ENCODE measurements at places on chromosomes 1 and 21. TPM values are rescaled to one million over a fixed set of nuclear protein-coding genes. Genes with fewer than 3 reads are reported as not detected.

- peak; percentile 3 for DNase-seq
These were observed 180.1 kb upstream of the USP25 start for GRCh38 chr21:15549671-15550070.

DNA sequence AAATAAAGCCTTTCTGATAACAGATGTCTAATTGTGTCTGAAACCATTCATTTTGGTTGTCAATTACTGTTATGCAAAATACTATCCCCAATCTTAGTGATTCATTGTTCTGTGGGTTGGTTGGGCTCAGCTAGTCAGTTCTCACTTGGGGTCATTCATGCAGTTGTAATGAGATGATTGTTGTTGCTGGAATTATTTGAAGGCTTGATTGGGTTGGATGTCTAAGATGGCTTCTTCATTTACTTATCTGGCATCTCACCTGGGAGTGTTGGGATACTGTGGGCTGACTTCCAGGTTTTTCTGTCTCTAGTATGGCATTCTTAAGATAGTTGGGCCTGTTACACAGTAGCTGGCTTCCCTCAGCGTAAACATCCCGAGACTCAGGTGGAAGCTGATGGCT lies 217.8 kb upstream of the B3GALT2 start:
- peak; percentile 31 for DNase-seq

DNA sequence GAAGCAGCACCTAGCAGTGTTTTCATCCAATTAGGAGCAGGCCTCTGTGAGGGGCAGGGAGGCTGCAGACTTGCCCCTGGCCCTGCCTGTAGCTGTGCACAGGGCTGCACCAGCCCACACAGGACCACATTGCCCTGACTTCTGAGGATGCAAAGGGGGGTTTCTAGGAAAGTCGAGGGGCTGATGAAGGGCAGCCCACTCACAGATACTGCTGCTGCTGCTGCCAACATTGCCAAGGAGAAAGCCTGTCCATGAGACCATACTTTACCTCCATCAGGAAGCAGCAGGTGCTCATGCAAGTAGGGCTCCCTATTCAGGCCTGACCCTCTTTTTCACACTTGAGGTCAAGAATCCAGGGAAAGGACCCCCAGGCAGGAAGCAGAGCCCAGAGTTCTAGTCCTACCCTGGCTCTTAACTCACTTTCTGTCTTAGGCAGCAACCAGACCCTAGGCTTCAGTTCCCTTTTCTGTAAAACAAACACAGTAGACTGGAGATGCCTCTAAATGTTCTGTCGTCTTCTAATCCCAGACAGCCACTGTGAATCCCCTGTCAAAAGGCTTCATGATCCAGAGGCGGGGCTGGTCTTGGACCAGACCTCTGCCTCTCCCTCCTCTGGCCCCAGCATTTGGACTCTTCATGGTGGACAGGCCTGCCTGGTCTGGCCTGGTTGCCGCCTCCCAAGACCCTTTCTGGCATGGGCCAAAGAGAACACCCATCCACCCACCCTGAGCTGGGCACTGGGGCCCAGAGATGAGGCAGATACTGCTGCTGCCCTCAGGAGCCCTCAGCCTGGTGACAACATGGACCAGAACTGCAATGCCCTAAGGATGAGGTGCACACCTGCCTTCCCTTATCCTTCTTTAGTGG lies 120.2 kb downstream of the GLIS1 start:
- no peak for DNase-seq

DNA sequence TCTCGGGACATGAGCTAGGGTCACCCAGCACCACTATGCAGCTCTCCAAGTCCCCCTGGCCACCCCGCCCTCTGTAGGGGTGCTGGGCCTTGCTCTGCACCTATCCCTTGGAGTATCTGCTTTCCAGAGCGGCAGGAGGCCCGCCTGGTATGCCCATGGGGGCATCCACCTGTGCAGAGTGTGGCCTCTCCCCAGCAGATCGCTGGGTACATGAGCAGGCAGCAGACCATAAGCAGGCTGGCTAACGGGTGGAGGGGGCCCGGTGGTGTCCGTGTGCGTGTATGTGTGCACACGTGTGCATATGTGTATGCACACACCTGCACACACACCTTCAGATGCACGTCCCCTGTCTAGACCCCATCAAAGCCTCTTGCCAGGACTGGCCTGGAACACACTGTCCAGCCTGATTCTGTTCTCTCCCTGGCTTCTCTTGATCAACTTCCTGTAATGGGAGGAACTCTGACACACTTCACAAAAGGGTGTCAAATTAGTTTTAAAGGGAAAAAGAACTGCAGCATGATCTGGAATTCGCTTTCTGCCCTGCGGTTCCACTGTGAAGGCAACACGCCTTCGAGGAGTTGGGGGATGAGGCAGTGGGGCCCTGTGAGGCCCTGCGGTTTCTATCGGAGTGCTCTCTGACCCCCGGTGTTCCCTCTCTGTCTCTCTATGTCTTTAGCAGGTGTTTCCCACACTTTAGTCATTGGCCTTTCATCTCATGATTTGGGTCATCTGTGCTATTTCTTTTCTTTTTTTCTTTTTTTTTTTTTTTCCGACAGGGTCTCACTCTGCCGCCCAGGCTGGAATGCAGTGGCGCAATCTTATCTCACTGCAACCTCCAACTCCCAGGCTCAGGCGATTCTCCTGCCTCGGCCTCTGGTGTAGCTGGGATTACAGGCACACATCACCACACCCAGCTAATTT lies 17.2 kb upstream of the NPHP4 start:
- no peak for DNase-seq

GRCh38 chr1:218614031-218614430 lies 268.9 kb downstream of the TGFB2 start:
- no peak for DNase-seq

DNA sequence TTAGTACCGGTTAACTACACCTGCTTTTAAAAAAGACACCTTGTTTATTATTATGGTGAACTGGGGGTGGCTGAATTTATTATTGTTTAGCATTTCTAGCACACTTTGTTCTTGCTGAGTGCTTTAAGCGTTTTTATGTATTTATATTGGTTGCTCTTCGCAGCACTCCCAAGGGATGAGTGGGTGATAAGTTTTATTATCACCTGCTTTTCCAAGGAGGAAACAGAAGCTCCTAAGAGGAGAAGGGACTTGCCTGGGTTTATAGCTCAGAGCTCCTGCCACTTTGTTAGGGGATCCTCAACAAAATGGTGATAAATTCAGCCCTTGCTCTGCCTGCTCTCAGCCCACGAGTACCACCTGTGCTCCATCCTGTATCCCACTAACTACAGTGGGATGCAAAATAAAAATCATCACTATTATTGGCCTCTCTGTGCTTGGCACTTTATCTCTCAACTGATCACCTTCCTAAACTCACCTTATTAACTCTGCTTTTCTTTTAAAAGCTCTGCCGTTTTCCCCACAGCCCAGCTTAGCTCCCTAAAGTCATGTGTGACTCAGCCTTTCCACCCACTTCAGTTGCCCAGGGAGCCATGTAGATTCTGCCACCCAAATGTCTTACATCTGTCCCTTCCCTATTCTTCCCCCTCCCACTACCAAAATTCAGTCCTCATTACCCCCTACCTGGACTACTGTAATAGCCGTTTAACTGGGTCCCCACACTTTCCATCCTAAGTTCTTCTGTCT lies 44.5 kb downstream of the BCL9 start:
- DNase-seq = peak; percentile 18

DNA sequence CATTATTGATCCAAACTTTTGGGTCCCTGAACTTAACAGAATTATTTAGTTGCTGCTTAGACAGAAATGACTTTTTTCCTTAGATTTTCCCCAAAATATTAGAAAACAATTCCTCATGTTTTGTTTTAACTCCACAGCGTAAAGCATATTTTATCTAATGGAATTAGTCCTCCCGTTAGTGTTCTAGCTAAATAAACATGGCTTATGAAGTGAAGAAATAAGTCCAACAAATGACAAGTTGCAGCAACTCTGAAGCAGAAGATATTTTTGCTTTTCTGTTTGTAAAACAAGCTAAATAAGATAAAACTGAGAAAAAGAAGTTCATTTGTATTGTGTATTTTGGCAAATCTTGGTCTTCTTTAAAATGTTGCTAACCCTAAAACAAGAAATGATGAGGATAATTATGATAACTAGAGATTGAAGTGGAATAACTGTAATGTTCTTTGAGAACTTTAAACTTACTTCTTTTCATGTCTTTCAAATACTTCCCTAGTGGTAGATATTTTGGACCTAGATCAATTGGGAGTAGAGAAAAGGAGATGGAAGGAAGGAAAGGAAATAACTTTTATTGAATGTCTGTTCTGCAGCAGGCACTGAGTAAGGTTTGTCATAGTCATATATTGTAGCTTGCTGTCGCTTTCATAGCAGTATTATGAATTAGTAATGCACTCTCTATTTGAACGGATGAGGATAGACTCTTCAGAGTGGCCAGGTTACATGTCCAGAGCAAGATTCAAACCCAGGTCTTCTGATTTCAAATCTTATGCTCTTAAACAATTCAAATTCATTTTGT lies 12.5 kb downstream of the NFIA start:
- DNase-seq = no peak

GRCh38 chr1:228031276-228031995 lies 24.6 kb downstream of the WNT3A start:
- DNase-seq = no peak

DNA sequence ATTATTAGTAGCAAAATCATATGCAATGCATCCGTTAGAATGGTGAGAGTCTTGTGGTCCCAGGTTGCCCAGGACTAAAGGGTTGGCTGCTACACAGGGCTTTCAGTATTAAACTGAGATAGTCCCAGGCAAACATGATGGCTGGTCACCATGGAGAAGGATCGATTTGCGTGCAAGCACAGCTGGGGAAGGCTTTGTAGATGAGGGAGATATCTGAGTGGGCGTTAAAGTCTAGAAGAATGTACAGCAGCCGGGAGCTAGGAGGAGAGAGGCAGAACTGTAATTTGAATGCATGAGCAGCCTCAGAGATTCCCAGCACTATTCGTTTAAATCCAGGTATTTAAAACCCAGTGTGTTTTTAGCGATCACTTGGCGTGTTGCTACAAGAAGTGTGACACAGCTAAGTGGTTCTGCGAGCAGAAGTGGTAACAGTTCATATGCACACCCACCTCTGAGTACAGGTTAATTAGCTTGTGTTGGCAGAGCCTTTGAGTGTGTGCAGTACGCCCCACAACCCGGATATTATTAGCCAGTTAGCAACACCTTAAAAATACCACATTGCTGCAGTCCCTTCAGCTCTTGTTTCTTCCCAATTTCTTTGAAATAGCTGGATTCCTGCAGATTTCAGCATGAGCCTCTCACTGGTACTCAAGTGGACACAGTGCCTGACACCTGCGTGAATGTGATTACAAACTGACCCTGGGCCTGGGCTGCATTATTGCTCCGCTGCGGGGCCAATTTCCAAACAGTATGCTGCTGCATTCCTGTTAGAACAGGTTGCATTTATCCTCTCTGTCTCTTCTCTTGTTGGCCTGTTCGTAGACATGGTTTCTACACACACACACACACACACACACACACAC lies 67.2 kb upstream of the SCAF4 start:
- DNase-seq = peak; percentile 13

DNA sequence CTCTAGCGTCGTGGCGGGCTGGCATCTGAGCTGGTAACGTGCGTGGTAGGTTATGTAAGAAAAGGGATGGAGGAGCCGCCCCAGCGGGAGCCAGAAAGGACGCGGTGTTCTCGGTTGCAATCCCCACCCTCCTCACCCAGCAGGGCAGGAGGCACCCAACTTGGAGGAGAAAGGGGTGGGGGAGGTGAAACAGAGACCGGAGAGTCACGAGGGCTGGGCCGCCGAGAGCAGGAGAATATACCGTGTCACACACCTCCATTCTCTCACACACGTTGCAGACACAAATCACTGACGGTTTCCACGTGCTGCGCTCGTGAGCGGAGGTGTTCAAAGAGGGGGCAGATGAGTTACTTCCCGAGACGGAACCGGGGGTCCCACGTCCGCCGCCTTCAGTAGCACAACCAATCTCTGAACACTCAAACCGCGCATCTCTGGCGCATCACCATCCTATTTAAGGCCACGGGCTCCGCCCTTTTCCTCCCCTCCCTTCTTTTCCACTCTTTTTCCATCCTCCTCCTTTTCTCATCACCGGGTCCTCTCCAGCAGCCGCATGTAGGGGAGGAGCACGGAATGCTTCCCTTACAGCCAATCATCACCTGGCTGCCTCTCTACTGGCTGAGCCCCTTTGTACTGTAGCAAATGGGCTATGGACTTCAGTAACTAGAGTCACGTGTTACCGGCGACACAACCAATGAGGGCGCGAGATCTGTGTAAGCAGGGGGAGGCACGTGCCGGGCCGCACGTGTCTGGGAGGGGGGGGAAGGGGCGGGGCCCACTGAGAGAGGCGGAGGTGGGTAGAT lies at the start of gene CIART:
CIART (plus strand) TSS at position 797 of the 800 bp plus-strand sequence. CDS start 714 bp downstream, outside the sequence.
- peak; percentile 99 for DNase-seq

- DNase-seq = peak; percentile 90
These were observed 7.5 kb upstream of the ZNF436 start for GRCh38 chr1:23376890-23377811.

GRCh38 chr1:169042377-169042776 lies 64.1 kb upstream of the ATP1B1 start:
- DNase-seq = no peak

- DNase-seq = peak; percentile 76
These were observed 44.9 kb upstream of the TINAGL1 start for GRCh38 chr1:31531177-31531999.

- DNase-seq = no peak
These were observed 21.5 kb upstream of the SLC2A1 start for GRCh38 chr1:42979896-42980800.

- no peak for DNase-seq
These were observed 123.3 kb downstream of the CNIH3 start for GRCh38 chr1:224739303-224739996.

GRCh38 chr1:66248746-66249145 lies 285.2 kb upstream of the SGIP1 start:
- no peak for DNase-seq

DNA sequence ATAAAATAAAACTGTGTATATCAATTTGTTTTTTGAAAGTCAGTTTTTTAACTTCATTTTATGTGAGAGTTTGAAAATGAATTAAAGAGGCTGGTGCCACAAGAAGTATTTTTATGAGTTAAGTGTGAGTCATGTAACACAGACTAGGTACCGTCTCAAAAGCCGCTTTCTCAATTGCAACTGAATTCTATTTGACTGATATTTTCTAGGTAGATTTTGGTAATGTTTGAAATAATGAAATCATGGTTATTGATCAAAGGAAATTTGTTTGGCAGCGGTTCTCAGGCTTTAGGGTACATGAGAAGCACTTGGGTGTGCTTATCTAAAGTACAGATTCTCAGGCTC lies 4.6 kb downstream of the SNX27 start:
- peak; percentile 31 for DNase-seq

- no peak for DNase-seq
These were observed 113.7 kb upstream of the WARS2 start for GRCh38 chr1:119254067-119254720.

- DNase-seq = no peak
These were observed 135.7 kb upstream of the PROX1 start for GRCh38 chr1:213852107-213852506.

Gene IL20
- not detected for total RNA-seq

Gene FMOD
- not detected for total RNA-seq

Gene PLA2G4A
- 1.9 TPM for total RNA-seq

Gene CLCA2
- 0.77 TPM for total RNA-seq

Gene LCE1A
- not detected for total RNA-seq

Gene SUCO
- total RNA-seq = 63.7 TPM

Gene IL22RA1
- total RNA-seq = not detected

Gene GPR37L1
- total RNA-seq = not detected

Gene MMP23B
- total RNA-seq = 40.7 TPM

Gene CYB561D1
- total RNA-seq = 9.4 TPM

Gene A3GALT2
- total RNA-seq = not detected
